ENCODE measurements at places on chromosomes 2 and 18. TPM values are rescaled to one million over a fixed set of nuclear protein-coding genes. Genes with fewer than 3 reads are reported as not detected.

The DAW1 gene
- not detected for total RNA-seq

The DGUOK gene
- total RNA-seq = 72.1 TPM

The OXER1 gene
- total RNA-seq = not detected

The CD8B2 gene
- total RNA-seq = 3.6 TPM

The ANKRD30B gene
- not detected for total RNA-seq

The SERPINB10 gene
- total RNA-seq = not detected

Data from activated CD8-positive, alpha-beta T cell treated with anti-CD3 and anti-CD28 coated beads, Interleukin-2, amount 10 ng/mL, durations not matched to agents 7 days and 5 days (primary cell).